Chondrocyte (in vitro differentiated cells): ENCODE measurements at places on chromosomes 4 and X.

DNA sequence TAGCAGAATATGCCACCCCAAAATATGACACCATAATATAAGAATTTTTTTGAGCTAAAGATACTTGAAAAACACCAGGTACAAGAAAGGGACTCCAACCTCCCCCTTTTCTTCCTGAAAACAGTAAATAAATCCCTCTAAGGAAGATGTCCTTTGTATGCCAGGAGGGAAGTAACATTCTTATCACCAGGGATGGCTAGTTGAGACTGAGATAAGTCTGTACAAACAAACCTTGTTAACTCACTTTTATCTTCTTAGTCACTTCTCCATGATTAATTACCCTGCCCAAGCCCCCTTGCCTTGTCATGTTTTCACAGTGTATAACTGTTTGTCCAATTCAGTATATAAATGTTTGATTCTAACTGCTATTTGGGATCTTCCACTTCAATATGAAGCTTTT is 888.0 kb downstream of the PCDH18 start:
- no peak for DNase-seq

DNA sequence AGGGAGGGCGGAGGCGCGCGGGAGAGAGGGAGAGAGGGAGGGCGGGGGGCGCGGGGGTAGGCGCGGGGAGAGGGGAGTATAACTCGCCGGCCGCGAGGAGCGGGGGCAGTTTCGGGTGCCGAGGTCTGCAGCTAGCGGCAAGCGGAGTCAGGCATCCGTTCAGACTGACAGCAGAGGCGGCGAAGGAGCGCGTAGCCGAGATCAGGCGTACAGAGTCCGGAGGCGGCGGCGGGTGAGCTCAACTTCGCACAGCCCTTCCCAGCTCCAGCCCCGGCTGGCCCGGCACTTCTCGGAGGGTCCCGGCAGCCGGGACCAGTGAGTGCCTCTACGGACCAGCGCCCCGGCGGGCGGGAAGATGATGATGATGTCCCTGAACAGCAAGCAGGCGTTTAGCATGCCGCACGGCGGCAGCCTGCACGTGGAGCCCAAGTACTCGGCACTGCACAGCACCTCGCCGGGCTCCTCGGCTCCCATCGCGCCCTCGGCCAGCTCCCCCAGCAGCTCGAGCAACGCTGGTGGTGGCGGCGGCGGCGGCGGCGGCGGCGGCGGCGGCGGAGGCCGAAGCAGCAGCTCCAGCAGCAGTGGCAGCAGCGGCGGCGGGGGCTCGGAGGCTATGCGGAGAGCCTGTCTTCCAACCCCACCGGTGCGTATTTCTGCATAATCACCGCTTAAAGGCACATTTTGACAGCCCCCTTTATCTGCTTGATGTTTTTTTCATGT is at the start of gene POU4F2:
TSS of gene POU4F2 (plus strand) at position 108 of the 720 bp plus-strand sequence. CDS start at position 356, 248 bp downstream.
- DNase-seq, result peak; percentile 90

GRCh38 chr4:135191596-135191995 is 990.0 kb upstream of the PABPC4L start:
- no peak for DNase-seq

- DNase-seq, result no peak
Measured at GRCh38 chr4:10667701-10668326, 16.8 kb downstream of the CLNK start.

DNA sequence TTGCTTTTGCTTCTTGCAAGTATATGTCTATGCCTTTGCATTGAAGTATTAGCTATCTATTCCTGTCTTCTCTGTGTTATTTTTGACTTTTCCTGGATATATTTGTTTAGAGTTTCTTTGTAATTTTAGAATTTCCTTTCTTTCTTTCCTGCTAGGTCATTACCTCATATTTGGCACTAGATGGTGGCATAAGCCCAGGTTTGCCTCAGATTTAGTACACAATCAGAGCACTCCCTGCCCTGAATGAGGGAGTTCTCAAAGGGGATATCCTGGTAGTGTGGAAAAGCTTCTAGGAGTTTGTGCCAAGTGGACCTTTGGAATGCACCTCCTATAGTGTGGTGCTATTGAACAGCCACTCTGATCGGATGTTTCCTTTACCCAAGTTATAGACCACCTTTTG is 181.6 kb downstream of the UGT8 start:
- DNase-seq, result no peak
